ENCODE measurements at places on chromosomes 5 and 9.

DNA sequence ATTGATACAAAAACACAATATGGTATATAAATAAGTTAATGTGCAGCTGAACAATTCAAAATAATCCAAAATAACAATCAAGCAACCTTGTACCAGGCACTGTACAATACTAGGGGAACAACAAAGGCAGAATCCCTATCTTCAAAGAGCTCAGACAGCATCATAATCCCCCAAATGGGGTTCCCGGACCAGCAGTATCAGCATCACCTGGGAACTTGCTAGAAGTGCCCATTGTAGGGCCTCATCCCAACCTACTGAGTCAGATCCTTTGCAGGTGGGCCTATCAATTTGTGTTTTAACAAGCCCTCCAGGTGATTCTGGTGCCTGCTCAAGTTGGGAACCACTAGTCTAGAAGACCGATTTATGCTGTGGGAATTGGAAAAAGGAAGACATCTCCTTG lies 27.1 kb downstream of the SLIT3 start:
- no peak for DNase-seq

GRCh38 chr9:35938474-35939356 lies 19.2 kb downstream of the OR2S2 start:
- DNase-seq, result no peak

GRCh38 chr5:78058625-78059024 lies 235.9 kb downstream of the AP3B1 start:
- DNase-seq, result no peak

- no peak for DNase-seq
Observed at GRCh38 chr9:98625728-98626127, 83.0 kb downstream of the GABBR2 start.

DNA sequence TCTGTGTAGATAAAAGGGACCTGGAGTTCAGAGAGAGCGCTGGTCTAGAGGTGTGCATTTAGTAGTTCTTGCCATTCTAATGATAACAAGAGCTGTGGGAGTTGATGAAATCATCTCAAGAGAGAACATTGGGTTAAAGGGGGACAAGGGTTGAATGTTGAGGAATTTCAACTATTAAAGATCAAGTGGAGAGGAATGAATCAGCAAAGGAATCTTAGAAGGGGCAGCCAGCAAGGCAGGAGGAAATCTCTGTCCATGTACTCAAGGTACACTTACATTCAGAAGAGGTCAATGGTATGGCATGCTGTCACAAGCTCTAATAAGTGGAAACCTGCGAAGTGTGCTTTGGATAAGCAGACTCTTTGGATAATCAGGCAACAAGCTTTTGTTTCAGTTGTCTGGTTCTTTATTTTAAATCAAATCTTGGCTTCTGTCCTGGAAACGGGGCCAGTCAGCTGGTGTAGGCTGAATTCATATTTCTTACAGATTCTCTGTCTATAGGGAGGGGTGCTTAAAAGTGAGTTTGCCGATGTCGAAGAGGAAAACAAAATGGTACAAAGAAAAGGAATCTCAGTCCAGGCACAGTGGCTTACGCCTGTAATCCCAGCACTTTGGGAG lies 320.5 kb upstream of the CD180 start:
- DNase-seq, result no peak

DNA sequence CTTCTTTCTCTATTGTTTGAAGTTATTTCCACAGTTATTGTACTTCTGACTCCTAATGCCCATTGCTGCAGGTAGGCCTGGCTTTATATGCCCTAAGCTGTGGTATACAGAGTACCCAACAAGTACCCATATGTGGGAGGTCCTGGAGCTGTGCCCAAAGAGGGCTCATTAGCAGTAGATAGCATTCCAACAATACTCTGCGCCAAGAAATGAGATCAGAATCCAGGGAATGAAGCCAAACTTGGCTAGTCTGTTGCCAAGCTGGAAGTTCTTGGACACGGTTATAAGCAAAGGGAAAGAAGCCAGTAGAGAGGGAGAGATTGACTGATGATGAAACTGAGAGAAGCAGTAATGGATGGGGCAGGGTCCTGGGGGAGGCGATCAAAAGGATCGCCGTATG lies 29.7 kb upstream of the FAM169A start:
- no peak for DNase-seq

GRCh38 chr9:83440641-83441040 lies 97.6 kb downstream of the FRMD3 start:
- DNase-seq, result no peak

DNA sequence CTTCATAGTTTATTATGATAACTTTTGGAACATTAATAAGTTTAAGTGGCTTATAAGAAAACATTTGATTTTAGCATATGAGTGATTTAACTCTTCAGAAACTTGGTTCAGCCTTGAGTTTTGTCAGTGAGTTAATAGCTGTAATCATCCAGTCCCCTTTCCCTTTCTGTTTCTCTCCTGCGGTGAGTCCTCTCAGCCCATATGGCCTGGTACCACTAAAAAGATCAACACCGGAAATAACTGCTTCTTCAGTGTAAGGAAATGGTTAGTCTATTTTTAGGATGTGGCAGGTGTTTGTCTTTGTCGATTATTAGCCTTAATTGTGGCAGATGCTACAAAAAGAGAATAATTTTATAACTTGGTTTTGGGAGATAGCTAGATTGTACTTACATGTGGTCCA lies 120.2 kb upstream of the GRHPR start:
- peak; percentile 80 for DNase-seq

- no peak for DNase-seq
Observed at GRCh38 chr9:6968271-6968670, 210.5 kb downstream of the KDM4C start.

GRCh38 chr5:82812575-82812974 lies 264.6 kb downstream of the TMEM167A start:
- no peak for DNase-seq

GRCh38 chr9:134726722-134727034 lies 85.1 kb downstream of the COL5A1 start:
- DNase-seq, result no peak

GRCh38 chr5:57932761-57933160 lies 450.1 kb upstream of the ACTBL2 start:
- DNase-seq, result no peak

GRCh38 chr5:154971501-154971900 lies 30.6 kb downstream of the MRPL22 start:
- no peak for DNase-seq

DNA sequence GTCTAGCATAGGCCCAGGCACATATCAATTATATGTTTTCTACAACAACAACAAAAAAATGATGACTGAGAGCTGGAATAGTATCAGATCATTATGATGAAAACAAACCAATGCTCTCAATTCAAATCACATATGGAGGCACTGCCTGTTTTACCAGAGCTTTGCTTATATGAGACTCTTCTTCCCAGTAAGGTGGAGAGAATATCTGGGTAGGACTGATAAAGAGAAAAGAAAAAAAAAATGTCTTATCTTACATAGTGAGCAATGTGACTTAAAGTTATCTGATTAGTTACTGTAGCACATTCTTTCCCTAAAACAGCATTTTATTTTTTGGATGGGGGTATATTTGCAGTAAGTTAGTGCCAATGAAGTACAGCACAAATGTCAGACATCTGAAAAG lies 154.8 kb downstream of the RAB3C start:
- DNase-seq, result no peak

DNA sequence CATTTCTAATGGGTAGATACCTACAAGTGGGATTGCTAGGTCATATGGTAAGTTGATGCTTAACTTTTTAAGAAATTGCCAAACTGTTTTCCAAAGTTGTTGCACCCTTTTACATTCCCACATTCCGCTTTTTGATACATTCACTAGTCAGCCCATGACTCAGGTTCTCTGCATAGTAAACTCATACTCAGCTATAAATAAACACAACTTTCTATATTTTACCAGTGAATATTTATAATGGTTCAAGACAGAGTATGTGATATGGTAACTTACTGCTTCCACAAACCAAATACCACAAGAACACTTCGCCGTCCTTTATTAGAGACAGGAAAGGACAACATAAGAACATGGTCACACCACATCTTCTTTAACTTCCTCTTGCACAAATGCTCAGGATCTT lies 54.0 kb downstream of the PLPP1 start:
- no peak for DNase-seq

DNA sequence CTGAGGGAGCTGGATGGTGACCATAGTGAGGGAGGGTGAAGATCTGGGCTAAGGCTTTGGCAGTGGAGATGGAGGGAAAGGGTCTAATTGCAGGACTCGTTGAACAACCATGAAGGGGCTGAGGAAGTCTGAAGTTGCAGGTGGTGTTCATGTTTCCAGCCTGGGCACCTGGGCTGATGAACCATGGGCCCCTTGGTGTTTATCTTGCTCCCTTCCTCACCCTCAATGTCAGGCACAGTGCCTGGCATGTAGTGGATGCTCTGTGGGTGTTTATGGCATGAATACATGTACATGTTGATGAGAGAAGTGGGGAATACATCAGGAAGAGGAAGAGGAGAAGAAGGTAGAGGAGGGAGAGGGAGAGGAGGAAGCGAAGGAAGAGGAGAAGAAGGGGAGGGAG lies 31.3 kb upstream of the COL15A1 start:
- no peak for DNase-seq

DNA sequence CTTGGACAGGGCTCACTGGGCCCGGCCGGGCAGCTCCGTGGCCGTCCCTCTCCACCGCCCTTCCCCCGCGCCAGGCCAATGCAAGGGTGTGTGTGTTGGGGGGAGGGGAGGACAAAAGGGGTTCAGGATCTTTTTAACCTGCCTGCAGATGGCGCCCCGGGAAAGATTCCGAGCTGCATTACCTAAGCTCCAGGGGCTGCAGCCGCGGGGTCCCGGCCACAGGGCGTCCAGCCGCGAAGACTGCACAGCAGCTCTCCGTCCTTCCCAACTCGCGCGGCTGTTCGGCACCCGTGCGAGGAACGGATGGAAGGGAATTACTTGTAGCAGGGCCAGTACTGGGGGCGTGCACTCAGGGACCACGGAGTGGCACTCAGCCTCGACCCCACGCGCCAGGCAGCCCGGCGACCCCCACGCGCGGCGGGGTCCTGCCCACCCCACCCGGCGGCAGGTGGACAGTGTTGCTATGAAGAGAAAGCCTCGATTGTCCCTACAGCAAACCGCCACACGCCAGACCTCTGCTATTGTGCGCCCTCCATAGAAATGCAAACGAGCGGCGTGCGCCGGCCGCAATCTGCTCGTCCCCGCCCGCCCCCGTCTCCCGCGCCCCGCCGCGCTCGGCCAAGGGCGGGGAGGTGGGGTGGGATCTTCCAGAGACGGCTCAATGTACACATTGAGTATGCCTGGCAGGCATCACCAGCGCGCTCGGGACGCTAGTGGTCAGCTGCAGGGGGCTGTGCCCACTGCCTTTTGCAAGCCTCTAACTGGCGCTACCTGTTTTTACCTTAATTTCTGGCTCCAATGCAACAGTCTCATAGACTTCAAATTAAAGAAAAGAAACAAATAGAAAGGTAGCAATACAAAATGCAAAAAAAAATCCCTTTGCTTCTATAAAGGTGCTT lies 796 bp upstream of the GADD45G start:
- DNase-seq, result peak; percentile 77

DNA sequence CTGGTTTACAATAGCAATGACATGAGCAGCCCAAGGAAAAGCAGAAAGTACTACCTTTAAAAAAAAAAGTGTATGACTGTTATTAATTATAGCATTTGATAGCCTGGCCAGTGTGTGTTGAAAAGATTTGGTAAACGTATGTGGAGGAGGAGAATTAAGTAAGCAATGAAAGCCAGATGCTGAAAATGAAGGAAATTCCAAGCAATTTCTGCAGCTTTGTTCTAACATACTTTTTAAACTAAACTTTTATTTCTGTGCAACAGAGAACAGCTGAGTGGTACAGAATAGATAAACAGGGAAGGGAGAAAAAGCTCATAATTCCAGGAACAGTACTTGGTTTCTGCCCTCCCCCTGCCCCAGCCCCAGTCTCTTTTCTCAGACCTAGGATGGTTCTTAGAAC lies 252.6 kb downstream of the ADAMTSL1 start:
- no peak for DNase-seq

DNA sequence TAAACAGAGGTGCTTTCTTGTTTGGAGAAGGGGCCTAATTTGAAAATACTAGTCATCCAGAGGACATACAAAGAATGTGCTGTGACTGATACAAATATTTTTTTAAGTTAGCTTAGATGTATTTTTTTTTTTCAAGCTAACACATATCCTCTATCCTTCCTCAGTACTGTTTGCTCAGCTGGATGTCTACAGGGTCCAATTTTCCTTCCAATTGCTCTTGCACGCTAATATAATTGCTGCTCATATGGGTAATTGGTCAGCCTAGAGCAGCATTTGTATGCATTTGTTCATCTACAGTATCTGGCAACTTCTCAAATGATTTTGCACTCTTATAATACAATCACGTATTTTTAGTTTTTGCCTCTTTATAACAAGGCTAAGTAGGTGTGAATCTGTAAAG lies 84.7 kb downstream of the ZDHHC21 start:
- no peak for DNase-seq

DNA sequence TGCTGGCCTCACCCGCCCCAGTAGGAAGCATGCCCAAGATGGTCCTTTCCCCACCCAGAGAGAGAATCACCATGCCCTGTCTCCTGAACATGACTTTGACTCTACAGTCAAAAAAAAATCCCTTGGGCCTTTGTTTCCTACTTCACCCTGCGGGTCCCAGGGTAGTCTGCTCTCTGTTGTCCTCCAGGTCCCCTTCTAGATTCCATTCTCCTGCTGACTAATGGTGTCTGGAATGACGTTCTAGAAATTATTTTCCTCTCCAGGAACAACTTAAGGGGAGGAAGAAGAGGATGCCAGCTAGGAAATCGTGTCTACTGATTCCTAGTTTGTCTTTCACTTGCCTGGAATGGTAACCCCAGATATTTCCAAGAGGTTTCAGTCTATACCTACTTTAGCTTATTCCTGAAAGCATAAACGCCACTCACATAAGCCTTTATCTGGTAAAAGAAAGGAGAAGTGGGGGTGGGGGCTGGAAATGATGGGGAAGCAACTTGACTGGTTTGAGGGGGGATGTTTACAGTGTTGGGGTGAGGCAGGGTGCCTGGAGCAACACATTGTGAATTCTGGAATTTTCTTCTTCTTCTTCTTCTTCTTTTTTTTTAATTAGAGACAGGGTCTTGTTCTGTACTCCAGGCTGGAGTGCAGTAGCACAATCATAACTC lies 93.9 kb downstream of the SNX18 start:
- DNase-seq, result no peak

DNA sequence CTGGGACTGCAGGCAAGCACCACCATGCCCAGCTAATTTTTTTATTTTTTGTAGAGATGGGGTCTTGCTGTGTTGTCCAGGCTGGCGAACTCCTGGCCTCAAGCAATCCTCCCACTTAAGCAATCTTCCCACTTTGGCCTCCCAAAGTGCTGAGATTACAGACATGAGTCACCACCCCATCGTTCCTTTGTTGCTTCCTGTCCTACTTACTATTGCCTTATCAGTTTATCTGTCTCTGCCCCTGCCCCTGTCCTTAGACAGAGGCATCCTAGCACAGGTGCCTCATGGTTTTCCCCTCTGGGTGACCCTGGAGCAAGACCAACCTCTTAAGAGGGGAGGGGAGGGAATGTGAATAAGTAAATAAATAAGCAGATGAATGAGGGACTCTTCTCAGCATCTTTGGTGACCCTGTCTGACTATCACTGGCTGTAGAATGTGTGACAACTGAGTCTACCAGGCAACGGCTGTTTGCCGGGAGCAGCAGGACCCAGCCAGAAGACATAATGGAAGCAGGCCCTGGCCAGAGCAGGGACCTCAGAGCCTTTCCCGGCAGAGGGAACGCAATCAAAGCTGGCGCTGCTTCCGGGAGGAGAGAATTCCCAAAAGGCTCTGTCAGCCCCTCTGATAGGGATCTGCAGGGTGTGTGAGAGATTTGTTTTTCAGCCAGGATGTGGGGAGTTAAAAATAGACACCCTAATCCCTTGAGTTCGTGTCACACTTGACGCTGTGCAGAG lies 43.8 kb upstream of the DAB2IP start:
- no peak for DNase-seq

- DNase-seq, result no peak
Observed at GRCh38 chr5:96984506-96985192, 48.8 kb downstream of the LNPEP start.

GRCh38 chr5:2455878-2456277 lies 295.6 kb downstream of the IRX2 start:
- no peak for DNase-seq

All from activated CD8-positive, alpha-beta memory T cell treated with anti-CD3 and anti-CD28 coated beads, Interleukin-2, amount 10 ng/mL, durations not matched to agents 7 days and 5 days (primary cell).